Placental pericyte (primary cell): ENCODE measurements at places on chromosomes 1 and 21. TPM values are rescaled to one million over a fixed set of nuclear protein-coding genes. Genes with fewer than 3 reads are reported as not detected.

The STYXL2 gene
- total RNA-seq = not detected in 2 replicates

The C1QTNF12 gene
- 0.44 and 1.3 TPM in 2 replicates for total RNA-seq

The CCDC185 gene
- not detected in 2 replicates for total RNA-seq

The EPHB2 gene
- 72.0 and 123 TPM in 2 replicates for total RNA-seq

The TMIGD3 gene
- total RNA-seq = 0.14 TPM in 1 of 2 replicates, not detected in the other

The PER3 gene
- 4.4 and 6.6 TPM in 2 replicates for total RNA-seq

The GPR37L1 gene
- total RNA-seq = under 0.01 and 0.22 TPM in 2 replicates

The MAP7D1 gene
- 124 and 259 TPM in 2 replicates for total RNA-seq

The OR14K1 gene
- not detected in 2 replicates for total RNA-seq

The C1orf105 gene
- total RNA-seq = not detected in 2 replicates

The ZNF593OS gene
- total RNA-seq = not detected in 2 replicates

The OVAAL gene
- total RNA-seq = not detected in 2 replicates

The SKI gene
- total RNA-seq = 20.6 and 37.7 TPM in 2 replicates

The CRABP2 gene
- total RNA-seq = 1.7 and 12.7 TPM in 2 replicates

The C4BPB gene
- total RNA-seq = 0.72 and 2.4 TPM in 2 replicates

The CNTN2 gene
- total RNA-seq = not detected in 2 replicates

The TMEM200B gene
- total RNA-seq = 9.4 and 14.2 TPM in 2 replicates

The FCRL1 gene
- not detected in 2 replicates for total RNA-seq

The CRP gene
- not detected in 2 replicates for total RNA-seq

The MAP3K21 gene
- 1.1 and 1.5 TPM in 2 replicates for total RNA-seq

The CD2 gene
- not detected in 2 replicates for total RNA-seq

The BTG3 gene
- 27.4 and 29.3 TPM in 2 replicates for total RNA-seq

The SPRR2E gene
- not detected in 2 replicates for total RNA-seq

The PLEKHA6 gene
- 0.44 and 0.57 TPM in 2 replicates for total RNA-seq

The TNNT2 gene
- total RNA-seq = under 0.01 TPM in 1 of 2 replicates, not detected in the other

The PPIAL4G gene
- total RNA-seq = under 0.01 TPM in 1 of 2 replicates, not detected in the other

The MNDA gene
- not detected in 2 replicates for total RNA-seq

The SLAMF7 gene
- not detected in 2 replicates for total RNA-seq

The SPTA1 gene
- not detected in 2 replicates for total RNA-seq

The ILDR2 gene
- under 0.01 and 0.14 TPM in 2 replicates for total RNA-seq

The A3GALT2 gene
- 0.29 TPM in 1 of 2 replicates, not detected in the other for total RNA-seq

The OR2AK2 gene
- not detected in 2 replicates for total RNA-seq

The OR10Z1 gene
- not detected in 2 replicates for total RNA-seq

The PTGFR gene
- total RNA-seq = 4.6 and 9.3 TPM in 2 replicates

The S100A5 gene
- 1.1 TPM in 1 of 2 replicates, not detected in the other for total RNA-seq

The HSPA13 gene
- total RNA-seq = 96.1 and 158 TPM in 2 replicates

The S100B gene
- 0.29 TPM in 1 of 2 replicates, not detected in the other for total RNA-seq

The F13B gene
- under 0.01 TPM in 1 of 2 replicates, not detected in the other for total RNA-seq

The HSD3B2 gene
- total RNA-seq = not detected in 2 replicates

The PGLYRP4 gene
- total RNA-seq = not detected in 2 replicates

The PLA2G2C gene
- total RNA-seq = not detected in 2 replicates

The WNT3A gene
- not detected in 2 replicates for total RNA-seq

The OSCP1 gene
- total RNA-seq = 8.0 and 8.3 TPM in 2 replicates

The USH2A gene
- under 0.01 TPM in 1 of 2 replicates, not detected in the other for total RNA-seq

The LCE3E gene
- not detected in 2 replicates for total RNA-seq
